CD14-positive monocyte (primary cell): ENCODE measurements at places on chromosomes 7 and 10.

GRCh38 chr7:38482521-38482920 lies 148.7 kb downstream of the AMPH start:
- no peak for DNase-seq

- no peak for DNase-seq
These were observed 1.3 kb upstream of the HIBADH start for GRCh38 chr7:27663989-27664331.

GRCh38 chr10:49178489-49179471 lies 9.4 kb downstream of the TMEM273 start:
- no peak for DNase-seq

- DNase-seq, result no peak
These were observed 373.6 kb upstream of the GHITM start for GRCh38 chr10:83765731-83766130.

GRCh38 chr7:37467002-37467401 lies 18.3 kb upstream of the ELMO1 start:
- no peak for DNase-seq

DNA sequence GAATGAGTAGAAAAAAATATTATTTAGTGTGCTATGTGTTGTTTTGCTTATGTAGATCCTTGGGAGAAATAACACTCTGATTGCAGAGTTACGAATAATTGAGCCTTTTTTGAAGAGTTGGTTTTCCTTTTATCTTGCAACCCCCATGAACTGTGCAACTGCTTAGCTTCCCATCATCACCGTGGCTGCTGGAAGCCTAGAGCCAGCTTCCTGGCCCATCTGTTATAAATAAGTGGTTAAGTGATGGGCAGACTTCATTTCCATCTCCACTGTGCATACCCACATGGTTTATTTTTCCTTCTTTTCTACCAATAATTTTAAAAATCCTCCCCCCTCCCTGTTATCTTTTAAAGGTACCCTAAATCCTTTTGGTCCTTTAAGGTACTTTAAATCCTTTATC lies 554.9 kb upstream of the GALNT17 start:
- no peak for DNase-seq

- no peak for DNase-seq
These were observed 203.6 kb upstream of the PRSS58 start for GRCh38 chr7:142461437-142461836.

GRCh38 chr7:78702770-78703169 lies 750.7 kb downstream of the MAGI2 start:
- DNase-seq, result no peak

DNA sequence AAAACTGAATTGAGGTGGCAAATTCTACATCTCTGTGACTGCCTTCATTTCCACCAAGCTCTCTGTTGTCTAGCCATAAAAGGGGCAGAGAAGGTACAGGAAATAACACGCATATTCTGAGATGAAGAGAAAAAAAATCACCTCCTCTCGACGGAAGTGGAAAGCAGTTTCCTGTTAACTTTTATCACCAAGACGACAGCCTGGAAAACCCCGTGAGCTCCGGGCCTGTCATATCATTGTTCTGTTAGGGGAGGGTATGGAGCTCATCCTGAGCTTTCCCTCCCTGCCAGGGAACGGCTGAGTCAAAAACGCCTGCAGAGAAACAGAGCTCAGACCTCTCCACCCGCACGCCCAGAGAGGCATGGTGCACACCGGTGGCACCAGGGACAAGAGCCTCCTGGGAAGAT lies 200.3 kb downstream of the PRPF18 start:
- DNase-seq, result no peak

- DNase-seq, result no peak
These were observed 142.6 kb upstream of the CDC14C start for GRCh38 chr7:48781752-48782151.

GRCh38 chr7:122306320-122307227 lies 2.0 kb upstream of the FEZF1 start:
- DNase-seq, result no peak

DNA sequence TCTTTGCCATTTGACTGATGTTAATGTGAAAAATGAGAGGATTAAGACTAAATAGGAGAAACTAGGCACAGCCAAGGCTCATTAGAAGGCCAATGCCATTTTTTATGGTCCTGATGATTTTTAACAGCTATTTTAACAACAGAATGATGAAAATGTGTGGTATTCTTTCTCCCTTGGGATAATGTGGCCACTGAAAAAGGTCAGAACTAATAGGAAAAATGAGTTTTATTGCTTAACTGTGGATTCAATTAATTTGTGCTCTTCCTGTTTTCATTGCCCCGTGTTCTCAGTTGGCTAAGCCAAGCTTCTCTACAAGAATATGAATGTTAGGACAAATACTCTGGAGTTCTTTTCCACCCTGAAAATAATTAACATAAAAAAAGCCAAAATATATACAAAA lies 56.6 kb downstream of the BMPER start:
- DNase-seq, result no peak

DNA sequence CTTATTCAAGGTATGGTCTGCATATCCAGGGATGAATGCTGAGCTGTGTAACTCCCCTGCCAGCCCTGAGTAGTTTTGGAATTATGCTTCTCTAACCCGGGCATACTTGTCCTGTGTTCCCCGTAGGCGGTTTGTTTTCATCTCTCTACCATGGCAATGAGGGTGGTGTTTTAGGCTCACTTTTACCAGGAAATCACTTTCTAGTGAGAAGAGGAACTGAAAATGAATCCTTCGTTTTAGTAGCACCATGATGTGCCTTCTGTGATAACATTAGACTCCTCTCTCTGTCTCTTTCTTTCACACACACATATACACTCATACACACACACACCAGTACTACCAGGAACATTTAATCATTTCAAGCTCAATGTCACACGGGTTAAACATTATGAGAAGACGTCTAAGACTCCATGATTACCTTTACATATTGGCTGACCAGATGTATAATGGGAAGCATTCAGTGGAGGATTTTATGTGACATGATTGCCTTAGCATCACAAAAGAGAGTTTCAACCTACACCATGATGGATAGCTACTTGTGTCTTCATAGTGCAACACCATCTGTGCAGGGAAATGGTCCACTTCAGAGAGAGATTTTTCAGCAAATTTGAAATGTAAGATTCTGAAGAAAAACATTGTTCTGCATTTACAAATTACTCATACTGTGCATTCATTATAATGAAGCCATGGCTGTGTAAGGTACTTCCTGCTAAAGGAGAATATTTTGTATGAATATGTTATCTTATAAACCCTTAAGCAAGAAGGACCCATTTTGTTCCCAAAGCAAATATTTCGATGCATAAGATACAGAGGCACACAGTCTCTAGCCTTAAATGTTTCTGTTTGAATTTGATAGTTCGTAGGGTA lies 31.0 kb upstream of the PFKP start:
- DNase-seq, result peak; percentile 60

DNA sequence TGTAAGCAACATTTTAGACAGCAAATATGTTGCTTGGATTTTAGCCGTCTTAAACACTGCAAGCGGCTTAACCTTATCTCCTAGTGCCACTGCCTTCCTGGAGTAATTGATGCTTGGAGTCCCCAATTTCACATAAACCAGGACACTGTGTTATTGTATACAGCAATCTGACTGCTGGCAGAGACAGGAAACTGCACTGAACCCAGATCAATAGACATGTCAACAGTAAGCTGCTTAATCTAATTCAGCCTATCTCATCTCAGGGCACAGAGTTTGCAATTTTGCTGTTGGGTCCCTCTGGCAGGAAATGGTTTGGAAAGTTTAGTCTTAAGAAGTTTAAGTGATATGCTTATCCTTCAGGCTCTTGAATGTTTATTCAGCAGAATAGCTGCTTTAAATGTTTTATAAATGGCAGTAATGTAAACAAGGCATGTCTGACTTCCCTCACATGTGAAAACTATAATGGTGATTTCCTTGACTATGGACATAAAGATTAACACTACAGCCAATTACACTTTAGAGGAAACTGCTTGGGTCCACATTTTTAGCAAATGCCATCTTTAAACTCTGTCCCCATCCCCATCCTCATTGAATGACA lies 598.6 kb downstream of the PARD3 start:
- DNase-seq, result no peak

- no peak for DNase-seq
These were observed 66.6 kb downstream of the SLIT1 start for GRCh38 chr10:97119058-97119745.

DNA sequence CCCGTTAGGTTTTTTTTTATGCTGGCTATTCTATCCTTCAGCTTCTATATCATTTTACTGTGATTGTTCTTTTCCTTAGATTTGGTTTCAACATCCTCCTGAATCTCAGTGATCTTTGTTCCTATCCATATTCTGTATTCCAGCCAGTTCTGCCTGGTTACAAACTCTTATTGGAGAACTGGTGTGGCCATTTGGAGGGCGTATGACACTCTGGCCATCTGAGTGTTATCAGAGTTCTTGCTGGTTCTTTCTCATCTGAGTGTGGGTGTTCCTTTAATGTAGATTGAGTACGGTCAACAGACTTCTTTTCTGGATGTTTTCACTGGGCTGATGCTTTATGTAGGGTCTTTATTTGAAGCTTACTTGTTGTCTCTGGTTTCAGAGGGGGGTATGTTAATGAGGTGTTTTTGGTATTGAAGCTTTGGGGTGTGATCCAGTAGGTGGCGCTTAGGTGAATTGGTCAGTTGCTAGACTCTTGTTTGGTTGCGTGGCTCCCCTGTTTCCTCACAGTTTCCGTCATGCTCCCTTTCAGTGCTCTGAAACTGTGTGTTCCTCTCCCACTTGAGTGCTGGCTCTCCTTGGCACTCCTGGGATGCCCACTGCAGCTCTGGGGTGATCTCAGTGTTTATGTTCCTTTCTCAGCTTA lies 80.7 kb downstream of the FANK1 start:
- DNase-seq, result no peak

- no peak for DNase-seq
These were observed 44.5 kb downstream of the PIK3AP1 start for GRCh38 chr10:96675846-96676245.

GRCh38 chr10:43402176-43402575 lies 6.8 kb downstream of the HNRNPF start:
- no peak for DNase-seq

DNA sequence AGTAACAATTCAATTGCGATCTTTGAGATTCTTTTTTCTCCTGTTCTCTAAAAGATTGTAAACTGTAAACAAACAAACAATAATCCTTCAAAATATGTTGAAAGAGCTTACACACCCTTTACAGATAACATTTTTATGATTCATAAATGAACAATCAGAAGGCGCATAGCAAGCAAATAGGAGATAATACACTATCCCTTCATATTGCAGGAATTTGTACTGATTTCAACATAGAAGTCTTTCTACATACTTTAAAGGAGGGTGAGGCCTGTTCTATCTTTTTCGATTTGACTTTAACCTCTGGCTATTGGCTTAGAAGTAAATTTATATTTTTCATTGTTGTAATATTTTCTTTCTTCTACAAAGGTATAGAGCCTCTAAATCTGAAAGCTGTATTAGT lies 57.2 kb downstream of the TFEC start:
- DNase-seq, result no peak

DNA sequence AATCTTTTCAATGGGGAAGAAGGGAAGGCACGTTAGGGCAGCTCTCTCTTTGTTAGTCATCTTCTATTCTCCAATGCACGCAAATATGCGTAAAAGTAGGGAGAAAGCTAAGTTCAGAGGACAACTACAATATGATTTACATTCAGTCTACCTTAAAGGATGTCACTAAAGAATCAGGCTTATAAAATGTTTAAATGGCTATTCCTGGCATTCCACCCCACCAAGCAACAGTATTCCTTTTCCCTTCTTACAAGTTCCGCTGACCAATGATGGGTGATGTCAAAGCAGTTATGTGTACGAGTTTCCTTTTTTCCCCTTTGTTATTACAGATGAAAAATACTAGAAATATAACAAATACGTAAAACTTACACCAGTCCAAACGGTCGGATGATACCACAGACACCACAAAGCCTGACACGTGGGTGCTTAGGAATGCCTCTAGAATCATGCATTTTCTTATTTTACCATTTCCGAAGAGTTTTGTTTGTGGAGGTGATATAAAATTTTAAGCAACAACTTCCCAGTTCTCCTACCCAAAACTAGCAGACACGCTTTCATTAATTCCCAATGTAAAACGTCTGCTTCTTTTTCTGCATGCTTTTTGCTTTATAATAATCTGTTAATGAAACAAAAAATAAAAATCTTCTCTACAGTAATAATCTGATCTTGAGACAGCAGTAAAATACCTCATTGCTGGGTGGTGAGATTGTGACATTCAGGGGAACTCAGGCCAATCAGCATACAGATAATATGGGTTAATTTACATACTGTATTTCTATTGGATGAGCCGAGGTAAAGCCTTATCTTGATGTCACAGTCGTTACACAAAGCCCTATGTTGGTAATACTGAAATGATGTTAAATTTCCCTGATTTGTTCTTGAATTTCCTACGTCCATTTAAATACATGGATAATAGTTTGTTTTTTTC lies 708 bp upstream of the GPR85 start:
- peak; percentile 22 for DNase-seq

- DNase-seq, result peak; percentile 36
These were observed 101.3 kb downstream of the MDFIC start for GRCh38 chr7:115023219-115023618.

DNA sequence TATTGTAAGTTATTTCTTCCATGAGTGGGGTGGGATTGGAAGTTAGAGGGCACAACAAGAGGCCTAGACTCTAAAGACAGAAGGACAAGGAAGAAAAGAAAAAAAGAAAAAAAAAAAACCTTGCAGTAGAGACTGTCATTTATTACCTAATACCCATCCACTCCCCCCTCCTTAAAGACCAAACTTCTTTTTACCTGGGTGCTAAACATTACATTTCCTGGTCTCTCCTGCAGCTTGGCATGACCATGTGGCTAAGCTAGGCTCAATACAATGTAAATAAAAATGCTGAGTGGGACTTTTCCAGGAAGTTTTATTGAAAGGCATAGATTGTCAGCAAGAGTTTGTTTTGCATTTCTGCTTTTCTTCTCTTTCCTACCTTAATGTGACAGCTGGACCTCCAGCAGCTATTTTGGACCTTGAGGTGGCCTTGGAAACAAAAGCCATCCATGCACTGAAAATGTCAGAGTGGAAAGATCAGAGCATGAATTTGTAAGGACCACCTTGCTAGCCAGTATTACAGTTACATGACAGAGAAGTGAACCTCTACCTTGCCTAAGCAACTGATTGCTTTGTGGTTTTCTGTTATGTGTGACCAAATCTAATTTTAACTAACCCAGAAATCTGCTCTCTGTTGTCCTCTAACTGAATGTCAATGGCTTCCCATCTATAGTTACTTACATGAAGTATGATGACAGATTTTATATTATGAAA lies 81.3 kb upstream of the SFMBT2 start:
- DNase-seq, result no peak

DNA sequence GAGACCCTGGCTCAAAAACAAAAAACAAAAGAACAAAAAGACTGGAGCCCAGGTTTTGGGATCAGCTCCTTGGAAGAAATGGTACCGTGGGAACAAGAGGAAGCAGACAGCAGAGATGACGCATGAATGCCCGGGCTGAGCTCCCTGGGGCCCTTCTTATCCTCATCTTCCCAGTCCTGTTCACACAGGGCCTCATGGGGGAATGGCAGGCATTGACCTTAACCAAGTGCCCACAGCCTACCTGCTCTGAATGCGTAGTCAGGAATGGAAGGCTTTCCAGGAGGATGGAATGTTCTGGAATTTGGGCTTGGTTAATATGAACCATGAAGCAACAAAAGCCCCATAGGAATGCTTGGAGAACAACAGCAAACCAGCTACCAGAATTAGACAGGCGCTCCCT lies 154.7 kb downstream of the PRPF18 start:
- no peak for DNase-seq
